ENCODE measurements at places on chromosomes 5 and 9.

GRCh38 chr5:107216587-107216986 lies 454.1 kb downstream of the EFNA5 start:
- DNase-seq, result no peak

DNA sequence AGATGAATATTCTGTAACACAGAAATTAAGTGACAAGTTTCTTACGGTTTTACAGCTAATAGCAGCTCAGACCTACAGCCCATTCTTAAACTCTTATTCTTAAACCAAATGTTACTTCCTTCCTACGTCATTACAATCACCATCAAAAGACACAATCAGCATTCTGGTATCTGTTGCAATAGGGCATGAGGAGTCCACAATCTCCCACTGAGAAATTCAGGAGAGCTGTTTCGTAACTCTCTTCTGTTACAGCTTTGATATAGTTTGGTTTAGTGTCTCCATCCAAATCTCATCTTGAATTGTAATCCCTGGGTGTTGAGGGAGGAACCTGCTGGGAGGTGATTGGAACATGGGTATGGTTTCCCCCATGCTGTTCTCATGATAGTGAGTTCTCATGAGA lies 163.4 kb downstream of the GAS1 start:
- DNase-seq, result no peak

DNA sequence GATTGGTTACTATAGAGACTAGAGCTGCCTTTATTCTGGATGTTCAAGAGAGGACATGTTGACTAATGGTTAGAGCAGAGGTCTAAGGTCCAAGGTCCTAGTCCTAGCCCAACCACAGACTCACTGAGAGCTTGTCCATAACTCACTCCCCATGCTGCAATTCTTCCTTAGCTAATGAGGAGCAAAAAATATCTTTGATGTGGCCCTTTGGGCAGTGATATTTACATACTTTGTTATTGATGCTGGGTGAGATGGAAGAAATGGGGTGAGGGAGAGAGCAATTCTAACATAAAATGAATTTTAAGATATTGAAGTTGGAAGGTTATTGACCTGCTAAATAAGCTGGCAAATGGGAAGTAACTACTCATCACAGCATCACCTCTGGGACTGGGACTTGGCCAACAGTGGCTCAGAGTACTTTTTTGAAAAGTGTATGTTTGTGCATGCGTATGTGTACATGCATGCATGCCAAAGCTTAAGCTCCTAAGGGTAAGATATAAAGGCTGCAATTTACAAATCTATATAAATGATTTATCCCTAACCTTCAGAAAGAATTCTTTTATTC lies 58.0 kb upstream of the ANKRD55 start:
- no peak for DNase-seq

- no peak for DNase-seq
These were observed 131.2 kb upstream of the PLCXD3 start for GRCh38 chr5:41641621-41642020.
